ENCODE measurements at places on chromosomes 5 and 9. TPM values are rescaled to one million over a fixed set of nuclear protein-coding genes. Genes with fewer than 3 reads are reported as not detected.

The CATSPER3 gene
- total RNA-seq, result 0.42 TPM

The RNF208 gene
- 1.4 TPM for total RNA-seq

The ADRB2 gene
- 0.67 TPM for total RNA-seq

The MYMK gene
- total RNA-seq, result not detected

The PTGES gene
- 205 TPM for total RNA-seq

The ELOVL7 gene
- 10.5 TPM for total RNA-seq

The PRRC1 gene
- 37.1 TPM for total RNA-seq

The FPGS gene
- 50.6 TPM for total RNA-seq

The DMRTA1 gene
- total RNA-seq, result 0.55 TPM

The GZMA gene
- total RNA-seq, result not detected

The PCDHGB3 gene
- total RNA-seq, result 0.22 TPM

The TMEM171 gene
- 6.3 TPM for total RNA-seq

The CDHR2 gene
- total RNA-seq, result 0.33 TPM

The HABP4 gene
- 16.9 TPM for total RNA-seq

The EGFL7 gene
- 55.2 TPM for total RNA-seq

The BTNL3 gene
- not detected for total RNA-seq

The GHR gene
- total RNA-seq, result 0.03 TPM

The PRRX2 gene
- 11.3 TPM for total RNA-seq
